ENCODE measurements at places on chromosomes 2 and 18.

DNA sequence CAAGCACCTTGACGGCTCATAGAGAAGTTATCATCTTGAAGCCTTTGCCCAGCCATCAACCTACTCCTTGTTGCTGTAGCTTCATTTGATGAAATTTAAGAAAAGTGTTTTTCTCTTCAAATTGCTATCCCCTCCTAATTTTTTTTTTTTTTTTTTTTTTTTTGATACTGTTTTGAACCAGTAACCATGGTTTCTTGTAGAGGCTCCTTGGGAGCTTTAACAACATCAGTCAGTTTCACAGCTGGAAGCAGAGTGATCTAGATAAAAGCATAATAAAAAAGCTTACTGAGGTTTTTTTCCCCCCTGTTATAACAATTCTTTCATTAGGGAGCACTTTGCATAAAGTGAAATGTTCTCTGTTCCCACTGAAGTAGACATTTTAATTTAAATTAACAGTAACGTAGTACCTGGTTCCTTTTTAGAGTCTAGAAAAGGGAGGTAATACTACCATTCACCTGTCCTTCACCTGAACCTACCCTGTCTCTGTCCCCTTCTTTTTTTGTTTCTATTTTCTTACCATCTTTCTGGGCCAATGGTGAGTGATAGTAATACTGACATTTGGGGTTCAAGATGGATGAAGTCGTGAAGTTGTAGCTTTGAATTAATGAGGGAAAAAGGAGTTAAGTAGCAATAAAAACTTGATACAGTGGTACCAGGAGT lies 101.5 kb downstream of the NCOA1 start:
- DNase-seq = no peak

DNA sequence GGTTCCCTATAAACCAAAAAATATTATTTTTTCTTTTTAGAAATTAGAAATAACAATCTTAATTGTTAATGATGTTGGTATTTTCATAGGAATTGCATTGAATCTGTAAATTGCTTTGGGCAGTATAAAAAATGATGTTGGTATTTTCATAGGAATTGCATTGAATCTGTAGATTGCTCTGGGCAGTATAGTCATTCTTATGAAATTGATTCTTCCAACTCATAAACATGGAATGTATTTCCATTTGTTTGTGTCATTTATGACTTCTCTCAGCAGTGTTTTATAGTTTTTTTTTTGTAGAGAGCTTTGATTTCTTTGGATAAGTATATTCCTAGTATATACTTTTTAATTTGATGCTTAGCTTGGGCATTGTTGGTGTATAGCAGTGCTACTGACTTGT lies 82.0 kb upstream of the NT5C1B start:
- DNase-seq = no peak

- no peak for DNase-seq
Measured at GRCh38 chr2:88880441-88880953, 189.0 kb downstream of the RPIA start.

GRCh38 chr2:42598656-42599055 lies 30.2 kb downstream of the MTA3 start:
- no peak for DNase-seq

- no peak for DNase-seq
Measured at GRCh38 chr2:24853996-24854395, 60.8 kb downstream of the CENPO start.

DNA sequence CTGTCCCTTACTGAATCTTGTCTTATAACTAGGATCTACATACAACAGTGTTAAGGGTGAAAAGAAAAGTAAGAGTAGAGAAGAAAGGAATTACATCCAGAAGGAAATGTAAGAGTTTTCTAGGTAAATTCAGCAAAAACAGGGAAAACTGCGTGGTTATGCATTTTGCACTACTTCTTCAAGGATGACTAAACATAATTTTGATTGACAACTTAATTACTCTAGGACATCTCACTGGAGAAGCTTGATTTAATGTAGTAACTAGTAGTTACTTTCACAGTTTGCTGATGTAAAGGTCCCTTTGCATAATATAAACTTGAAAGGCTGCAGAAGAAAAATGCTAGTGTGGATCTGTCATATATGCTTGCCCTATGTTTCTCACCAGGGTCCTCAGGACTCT lies 213.4 kb upstream of the CYP26B1 start:
- no peak for DNase-seq

- DNase-seq = no peak
Measured at GRCh38 chr2:33085646-33086045, 138.9 kb downstream of the LTBP1 start.

- no peak for DNase-seq
Measured at GRCh38 chr18:72783530-72783929, 84.3 kb downstream of the NETO1 start.

DNA sequence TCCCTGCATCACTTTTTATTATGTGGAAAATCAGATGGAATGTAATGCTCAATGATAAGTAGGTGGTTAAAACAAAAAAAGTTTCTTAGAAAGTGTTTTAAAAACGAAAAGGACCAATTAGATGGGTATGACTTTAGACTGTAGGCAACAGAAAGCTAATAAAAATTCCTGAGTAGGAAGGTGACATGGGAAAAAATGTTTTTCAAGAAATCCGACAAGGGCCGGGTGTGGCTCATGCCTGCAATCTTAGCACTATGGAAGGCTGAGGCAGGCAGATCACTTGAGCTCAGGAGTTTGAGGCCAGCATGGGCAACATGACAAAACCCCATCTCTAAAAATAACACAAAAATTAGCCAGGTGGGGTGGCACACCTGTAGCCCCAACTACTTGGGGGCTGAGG lies 126.1 kb downstream of the THADA start:
- DNase-seq = no peak

GRCh38 chr2:190551928-190552327 lies 17.4 kb upstream of the NEMP2 start:
- no peak for DNase-seq

GRCh38 chr18:61470031-61470674 lies 136.9 kb downstream of the CDH20 start:
- no peak for DNase-seq

DNA sequence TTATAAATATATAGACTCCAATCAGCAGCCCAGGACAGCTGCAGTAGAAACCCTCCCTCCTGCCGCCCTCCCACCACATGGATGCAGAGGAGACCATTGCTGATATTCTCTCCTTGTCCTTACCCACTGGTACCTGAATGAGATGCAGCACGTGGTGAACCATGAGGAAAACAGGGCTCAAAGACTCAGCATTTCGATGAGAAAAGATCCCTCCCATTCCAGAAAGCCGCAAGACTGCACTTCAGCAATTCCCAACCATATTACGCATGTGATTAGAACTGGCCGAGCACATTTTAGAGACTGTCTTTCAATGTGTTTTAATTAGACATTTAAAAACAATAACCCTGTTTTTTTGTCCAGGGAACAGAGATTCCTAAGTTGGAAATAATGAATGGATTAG lies 125.5 kb downstream of the NRP2 start:
- no peak for DNase-seq

- no peak for DNase-seq
Measured at GRCh38 chr2:199911877-199912161, 726 bp downstream of the C2orf69 start.

DNA sequence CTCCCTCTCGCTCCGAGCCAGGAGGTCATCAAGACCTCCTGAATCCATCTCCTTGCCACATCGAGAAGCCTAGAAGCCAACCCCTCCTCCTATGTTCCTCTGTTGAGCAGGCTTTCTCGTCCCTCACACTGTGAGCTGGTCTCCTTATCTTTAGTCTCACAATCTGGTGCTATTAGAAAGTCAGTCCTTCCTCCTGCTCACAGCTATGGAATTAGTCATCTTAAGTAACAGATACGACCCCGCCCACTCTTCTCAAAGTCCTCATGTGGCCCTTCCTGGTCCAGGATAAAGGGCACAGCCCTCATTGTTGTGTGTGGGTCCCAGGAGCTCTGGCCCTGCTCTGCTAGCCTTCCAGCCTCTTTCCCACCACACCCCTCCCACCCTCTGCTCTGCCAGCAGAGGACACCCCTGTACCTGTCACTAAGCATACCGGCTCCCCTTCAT lies 41.4 kb upstream of the TRIB2 start:
- no peak for DNase-seq

GRCh38 chr2:82314836-82315472 lies 2010.4 kb upstream of the LRRTM1 start:
- no peak for DNase-seq

DNA sequence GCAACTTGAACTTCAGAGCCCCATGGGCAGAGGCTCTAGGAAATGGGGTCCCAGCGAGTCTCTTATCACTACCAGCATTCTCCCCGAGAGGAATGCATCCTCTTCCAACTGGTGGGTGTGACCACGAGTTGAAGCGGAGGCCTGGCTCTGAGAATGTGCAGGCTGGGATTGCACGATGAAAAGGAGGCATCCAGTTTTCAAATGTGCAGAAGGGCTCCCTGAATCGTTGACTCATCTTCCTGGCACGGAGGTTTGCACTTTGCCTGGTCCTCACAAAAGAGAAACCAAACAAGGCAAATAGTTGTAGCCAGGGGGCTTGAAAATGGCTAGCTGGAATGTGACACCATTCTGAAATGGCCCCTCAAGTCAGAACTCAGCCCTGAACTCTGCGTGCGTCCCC lies 216.7 kb downstream of the GLI2 start:
- DNase-seq = no peak

- DNase-seq = no peak
Measured at GRCh38 chr18:29154758-29155725, 978.1 kb upstream of the CDH2 start.

DNA sequence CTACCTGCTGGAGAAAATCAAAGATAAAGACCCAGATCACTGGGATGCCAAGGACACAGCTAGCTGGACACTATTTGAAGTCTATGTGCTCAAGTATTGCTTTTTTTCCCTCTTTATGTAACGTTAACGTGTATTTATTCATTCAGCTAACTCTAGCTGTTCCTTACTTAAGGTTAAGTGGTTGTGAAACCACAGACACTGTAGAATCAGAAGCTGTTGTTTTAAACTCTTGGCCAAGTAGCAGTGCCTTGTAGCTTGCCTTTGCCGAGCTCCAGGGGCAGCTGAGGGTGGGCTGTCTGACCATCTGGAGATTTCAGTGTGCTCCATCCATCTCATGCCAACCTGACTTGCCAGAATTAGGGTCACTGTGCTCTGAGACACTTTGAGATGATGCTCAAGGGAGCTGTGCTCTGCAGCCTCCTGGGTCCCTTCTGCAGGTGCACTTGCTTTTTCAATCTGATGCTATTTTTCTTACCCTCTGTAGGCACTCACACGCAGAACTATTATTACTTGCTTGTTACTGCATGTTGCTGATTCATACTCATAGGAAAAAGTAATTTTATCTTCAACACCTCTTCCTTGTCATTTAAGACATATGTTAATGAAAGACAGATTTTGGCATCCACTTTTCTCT lies 116.2 kb downstream of the METTL8 start:
- no peak for DNase-seq

DNA sequence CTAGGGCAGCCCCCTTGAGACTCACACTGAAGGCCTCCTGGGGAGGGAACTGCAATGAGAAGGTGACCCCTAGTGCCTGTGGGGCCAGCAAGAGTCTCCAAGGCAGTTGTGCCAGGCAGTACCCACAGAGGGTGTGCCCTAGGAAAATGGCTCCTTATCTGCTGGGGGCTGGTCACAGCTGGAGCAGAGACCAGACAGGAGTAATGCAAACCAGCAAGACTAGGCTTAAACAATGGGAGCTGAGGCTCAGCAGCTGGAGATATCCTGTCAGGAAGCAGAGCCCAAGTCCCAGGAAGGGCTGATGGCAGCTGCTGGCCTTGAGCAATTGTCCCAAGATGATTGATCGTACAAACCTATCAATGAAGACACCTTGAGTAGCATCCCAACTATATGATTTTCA lies 26.8 kb upstream of the E2F6 start:
- DNase-seq = no peak

- DNase-seq = no peak
Measured at GRCh38 chr2:15069149-15069548, 436.6 kb downstream of the LRATD1 start.

DNA sequence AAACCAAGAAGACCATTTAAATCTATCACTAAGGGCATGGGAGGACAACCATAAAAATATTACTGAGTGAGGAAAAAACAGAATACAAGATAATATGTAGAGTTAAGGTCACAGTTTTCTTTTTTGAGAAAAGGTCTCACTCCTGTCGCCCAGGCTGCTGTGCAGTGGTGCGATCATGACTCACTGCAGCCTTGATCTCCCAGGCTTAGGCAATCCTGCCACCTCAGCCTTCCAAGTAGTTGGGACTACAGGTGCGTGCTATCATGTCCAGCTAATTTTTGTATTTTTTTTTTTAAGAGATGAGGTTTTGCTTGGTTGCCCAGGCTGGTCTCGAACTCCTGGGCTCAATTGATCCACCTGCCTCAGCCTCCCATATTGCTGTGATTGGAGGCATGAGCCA lies 24.0 kb downstream of the POLR1A start:
- no peak for DNase-seq

GRCh38 chr2:219335373-219335786 lies 2.8 kb upstream of the RESP18 start:
- DNase-seq = no peak

DNA sequence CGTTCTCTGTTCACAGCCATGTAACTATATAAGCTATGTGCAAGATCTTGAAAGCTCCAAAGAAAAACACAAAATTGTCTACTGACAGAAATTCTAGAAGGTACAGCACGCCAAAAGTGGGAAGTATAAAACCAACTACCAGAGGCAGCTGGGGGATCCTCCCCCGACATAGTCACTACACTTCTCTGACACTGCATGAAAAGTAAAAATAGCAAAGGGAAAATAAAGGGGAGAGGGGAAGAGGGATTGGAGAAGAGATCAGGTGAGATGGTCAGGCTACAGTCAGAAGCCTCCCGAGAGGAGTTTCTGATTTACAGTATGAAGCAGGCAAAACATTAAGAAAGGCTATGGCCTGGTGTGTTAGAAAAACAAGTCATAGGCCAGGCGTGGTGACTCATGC lies 39.8 kb upstream of the PCBP1 start:
- no peak for DNase-seq

DNA sequence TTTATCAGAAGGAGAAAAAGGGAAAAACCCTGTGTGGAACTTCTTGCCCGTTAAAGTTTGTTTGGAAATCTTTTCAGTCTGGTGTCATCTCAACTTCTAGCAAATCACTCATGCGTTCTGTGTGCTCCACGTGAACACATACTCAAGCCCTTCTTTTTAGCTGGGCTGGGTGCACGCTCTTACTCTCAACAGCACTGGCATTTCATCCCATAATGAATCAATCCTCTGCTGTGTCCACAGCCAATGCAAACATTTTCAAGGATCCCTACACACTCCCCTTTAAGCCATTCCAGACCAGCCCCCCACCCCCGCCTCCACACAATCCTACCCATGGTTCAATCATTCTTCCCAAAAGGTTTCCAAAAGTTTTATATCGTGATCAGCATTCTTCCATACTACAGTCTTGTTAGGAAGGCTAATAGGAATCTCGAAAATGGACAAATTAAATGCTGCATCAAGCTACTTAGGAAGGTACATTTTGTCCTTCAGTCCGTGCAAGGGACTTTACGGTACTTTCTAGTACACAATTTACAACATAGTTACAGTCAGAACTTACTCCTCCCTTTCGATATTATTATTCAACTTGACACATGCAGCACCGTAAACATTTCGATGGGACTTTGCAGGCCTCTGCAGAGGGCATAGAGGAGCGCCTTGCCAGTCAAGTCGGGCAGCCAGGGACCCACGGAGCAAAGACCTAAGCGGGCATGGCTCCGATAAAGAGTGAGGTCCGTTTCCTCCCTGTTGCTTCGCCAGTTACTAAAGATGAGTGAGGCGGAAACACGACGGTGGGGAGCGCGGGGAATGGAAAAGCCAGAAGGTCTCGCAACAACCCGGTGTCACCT lies 1.4 kb downstream of the PTGR3 start:
- DNase-seq = no peak

GRCh38 chr2:109527846-109528705 lies 85.7 kb downstream of the SEPTIN10 start:
- no peak for DNase-seq

Measured in stimulated activated CD4-positive, alpha-beta T cell treated with anti-CD3 and anti-CD28 coated beads, Interleukin-15, amount 100 ng/mL, for 48 hours (primary cell).